ENCODE measurements at places on chromosomes 4 and X. TPM values are rescaled to one million over a fixed set of nuclear protein-coding genes. Genes with fewer than 3 reads are reported as not detected.

Gene AFF2
- not detected for total RNA-seq

Gene ETDA
- total RNA-seq, result not detected

Gene NAA11
- not detected for total RNA-seq

Gene GRID2
- not detected for total RNA-seq

Gene LIMCH1
- total RNA-seq, result 54.6 TPM

Gene GPM6B
- total RNA-seq, result 0.32 TPM

Gene KLHL34
- not detected for total RNA-seq

Gene GPRASP1
- total RNA-seq, result 0.24 TPM

Gene TBC1D25
- 13.8 TPM for total RNA-seq

Gene TCEAL2
- not detected for total RNA-seq

Gene CENPVL2
- not detected for total RNA-seq

Gene GPR34
- not detected for total RNA-seq

Gene TRO
- total RNA-seq, result 0.65 TPM

Gene LRIT3
- 0.02 TPM for total RNA-seq

Gene MFAP3L
- 4.8 TPM for total RNA-seq

Gene KIF4A
- total RNA-seq, result 24.0 TPM

Gene NELFA
- total RNA-seq, result 25.3 TPM

Gene PAGE1
- total RNA-seq, result not detected

Gene ARMCX2
- 0.06 TPM for total RNA-seq

Gene AMER1
- 2.6 TPM for total RNA-seq

Gene MAGEA9B
- total RNA-seq, result not detected

Gene SMR3B
- total RNA-seq, result not detected

Gene CFAP47
- total RNA-seq, result not detected

Gene UGT2B11
- total RNA-seq, result 0.11 TPM

Gene ETNPPL
- not detected for total RNA-seq
